ENCODE measurements at places on chromosomes 12 and 14.

DNA sequence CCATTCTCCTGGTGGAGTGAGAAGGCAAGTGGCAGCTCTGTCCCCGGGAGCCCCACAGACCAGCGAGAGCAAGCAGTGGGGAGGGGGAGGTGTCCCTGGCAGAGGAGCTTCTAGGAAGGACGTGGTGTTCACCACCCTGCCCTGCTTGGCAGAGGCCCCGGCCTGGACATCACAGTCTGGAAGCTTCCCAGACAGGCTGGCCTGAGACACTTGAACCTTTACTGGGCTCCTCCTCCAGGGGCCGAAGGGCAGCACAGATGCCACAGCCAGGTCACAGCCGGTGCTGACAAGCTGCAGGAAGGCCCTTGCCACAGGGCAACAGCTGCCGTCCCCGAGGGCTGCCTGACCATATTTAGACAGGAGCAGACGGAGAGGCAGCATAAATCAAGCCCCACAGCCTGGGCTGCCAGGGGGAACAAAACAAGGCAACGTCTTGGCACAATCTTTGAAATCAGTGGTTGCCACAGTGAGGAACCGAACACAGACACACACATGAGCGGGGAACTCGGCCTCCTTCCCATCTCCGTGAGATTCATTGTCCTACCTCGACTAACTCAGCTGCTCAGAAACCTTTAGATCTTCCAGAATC, 28.5 kb downstream of the PRIMA1 start:
- DNase-seq, result no peak

DNA sequence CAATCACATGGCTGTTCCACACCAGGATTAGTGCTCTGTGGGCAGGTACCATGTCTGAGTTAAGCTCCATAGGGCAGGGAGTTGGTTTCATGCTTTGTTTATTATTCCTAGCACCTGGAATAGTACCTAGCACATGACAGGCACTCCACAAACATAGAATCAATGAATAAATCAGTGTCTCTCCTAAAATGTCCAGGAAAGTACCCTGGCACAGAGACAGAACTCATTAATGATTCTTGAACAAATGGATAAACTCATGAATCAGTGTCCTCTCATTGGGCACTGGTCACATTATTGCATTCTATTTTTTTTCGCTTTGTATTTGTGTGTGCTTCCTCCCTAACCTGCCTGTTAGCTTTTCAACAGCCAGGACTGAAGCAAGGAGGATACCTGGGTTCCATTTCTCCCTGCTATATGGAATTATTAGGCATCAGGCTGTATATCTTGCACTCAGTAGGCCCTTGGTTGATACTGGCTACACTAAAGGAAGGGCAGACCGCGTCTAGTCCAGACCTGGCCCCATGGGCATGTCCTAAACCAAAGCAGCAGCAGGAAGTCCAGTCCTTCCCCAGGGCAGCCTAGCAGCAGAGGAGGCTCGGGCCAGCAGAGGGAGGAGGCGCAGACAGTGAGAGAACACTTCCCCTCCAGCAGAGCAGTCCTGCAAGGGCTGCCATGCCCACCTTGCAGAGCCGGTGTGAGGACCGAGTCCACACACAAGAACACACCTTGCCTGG, 18.4 kb downstream of the HDAC7 start:
- no peak for DNase-seq

DNA sequence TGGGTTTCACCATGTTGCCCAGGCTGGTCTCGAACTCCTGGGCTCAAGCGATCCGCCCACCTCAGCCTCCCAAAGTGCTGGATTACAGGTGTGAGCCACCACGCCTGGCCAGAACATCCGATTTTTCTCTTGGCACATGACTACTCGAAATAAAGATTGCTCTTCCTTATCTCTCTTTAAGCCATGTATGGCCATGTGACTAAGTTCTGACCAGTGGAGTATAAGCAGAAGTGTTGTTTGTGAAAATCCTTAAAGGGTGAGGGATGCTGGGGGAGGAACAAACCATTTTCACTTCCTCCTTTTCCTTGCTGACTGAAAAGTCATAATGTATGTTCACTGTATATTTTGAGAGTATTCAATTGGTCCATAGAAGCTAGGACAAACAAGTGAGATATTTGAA, 50.7 kb upstream of the ATF7IP start:
- DNase-seq, result no peak

DNA sequence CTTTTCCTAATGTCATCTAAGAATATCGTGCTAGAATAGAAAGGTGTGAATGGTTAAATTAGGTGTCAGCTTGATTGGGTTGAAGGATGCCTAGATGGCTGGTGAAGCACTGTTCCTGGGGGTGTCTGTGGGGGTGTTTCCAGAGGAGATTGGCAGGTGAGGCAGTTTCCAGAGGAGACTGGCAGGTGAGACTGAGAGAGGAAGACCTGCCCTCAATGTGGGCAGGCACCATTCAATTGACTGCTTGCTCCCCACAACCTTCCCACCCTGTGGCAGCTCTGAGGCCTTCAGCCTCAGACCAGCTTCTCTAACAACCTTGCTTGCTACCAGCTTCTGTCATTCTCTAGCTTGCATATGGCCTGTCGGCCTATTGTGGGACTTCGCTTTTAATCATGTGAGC, 9.2 kb downstream of the RNASE9 start:
- no peak for DNase-seq

DNA sequence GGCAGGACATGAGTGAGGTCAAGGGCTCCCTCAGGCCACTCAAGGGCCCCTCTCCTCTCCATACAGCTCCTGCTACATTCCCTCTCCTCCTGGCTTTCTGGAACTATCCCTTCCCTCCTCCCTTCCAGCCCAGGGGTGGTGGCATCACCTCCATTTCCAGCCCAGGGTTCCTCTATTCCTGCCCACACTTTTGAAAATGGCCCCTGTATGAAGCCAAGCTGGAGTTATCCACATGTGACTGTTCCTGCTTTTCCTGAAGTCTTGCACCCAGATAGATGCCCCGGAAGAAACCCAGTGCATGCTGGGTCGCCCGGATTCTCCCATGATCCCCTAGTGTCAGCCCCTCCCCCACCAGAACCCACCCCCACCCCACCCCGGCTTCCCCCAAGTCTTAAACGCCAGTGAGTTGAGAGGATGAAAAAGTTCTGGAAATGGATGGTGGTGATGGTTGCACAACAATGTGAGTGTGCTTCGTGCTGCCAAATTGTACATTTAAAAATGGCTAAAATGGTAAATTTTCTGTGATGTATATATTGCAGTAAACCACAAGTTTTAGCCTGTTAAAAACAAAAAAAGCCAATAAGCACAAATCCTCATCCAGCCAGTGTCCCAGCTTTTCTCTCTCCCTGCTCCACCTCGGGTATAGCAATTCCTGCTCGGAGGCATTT, 136.9 kb downstream of the SCARB1 start:
- no peak for DNase-seq

- DNase-seq, result peak; percentile 62
Observed at GRCh38 chr14:20873370-20874177, 17.6 kb upstream of the RNASE3 start.

DNA sequence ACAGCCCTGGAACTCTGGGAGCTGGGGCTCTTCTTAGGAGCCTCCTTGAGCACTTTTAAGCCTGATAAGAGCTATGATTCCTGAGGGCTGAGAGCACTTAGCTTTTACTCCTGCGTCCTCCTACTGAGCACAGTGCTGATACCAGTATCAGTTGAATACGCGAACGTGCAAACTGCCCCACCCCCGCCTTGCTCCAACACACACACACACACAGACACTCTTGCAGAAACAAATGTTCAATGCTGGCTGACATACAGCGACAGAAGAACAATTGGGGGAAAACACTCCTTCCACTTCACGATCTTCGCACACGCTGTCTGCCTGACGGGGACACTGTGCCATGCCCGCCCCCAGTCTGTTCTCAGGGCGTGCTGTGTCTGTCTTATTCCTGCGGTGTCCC, 57.2 kb upstream of the DLK1 start:
- no peak for DNase-seq

- no peak for DNase-seq
Observed at GRCh38 chr12:46933947-46934346, 108.2 kb upstream of the SLC38A4 start.

- no peak for DNase-seq
Observed at GRCh38 chr14:69505338-69506240, 21.1 kb downstream of the PLEKHD1 start.

DNA sequence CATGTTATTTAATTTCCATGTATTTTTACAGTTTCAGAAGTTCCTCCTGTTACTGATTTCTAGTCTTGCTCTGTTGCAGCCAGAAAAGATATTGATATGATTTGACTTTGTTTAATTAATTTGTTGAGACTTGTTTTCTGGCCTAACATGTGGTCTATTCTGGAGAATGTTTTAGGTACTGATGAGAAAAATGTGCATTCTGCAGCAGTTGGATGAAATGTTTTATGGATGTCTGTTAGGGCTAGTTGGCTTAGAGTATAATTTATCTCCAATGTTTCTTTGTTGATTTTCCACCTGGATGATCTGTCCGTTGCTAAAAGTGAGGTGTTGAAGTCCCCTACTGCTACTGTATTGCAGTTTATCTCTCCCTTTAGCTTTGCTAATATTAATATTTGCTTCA, 54.4 kb downstream of the GPR137C start:
- DNase-seq, result no peak

- DNase-seq, result no peak
Observed at GRCh38 chr12:11753150-11753499, 103.7 kb downstream of the ETV6 start.

DNA sequence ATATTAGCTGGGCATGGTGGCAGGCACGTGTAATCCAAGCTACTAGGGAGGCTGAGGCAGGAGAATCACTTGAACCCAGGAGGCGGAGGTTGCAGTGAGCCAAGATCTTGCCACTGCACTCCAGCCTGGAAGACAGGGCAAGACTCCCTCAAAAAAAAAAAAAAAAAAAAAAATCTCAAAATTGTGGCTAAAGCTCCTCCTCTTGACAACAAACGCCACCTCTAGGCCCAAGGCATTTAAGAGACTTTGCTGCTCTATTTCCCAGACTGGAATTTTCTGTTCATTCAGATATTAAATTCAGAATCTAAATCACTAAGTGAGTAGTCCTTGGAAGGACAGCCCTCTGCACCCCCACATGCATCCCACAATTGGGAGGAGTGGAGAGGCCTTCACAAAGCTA, 1.4 kb downstream of the ZFYVE1 start:
- DNase-seq, result no peak

- DNase-seq, result no peak
Observed at GRCh38 chr12:40138526-40138925, 32.6 kb upstream of the SLC2A13 start.

DNA sequence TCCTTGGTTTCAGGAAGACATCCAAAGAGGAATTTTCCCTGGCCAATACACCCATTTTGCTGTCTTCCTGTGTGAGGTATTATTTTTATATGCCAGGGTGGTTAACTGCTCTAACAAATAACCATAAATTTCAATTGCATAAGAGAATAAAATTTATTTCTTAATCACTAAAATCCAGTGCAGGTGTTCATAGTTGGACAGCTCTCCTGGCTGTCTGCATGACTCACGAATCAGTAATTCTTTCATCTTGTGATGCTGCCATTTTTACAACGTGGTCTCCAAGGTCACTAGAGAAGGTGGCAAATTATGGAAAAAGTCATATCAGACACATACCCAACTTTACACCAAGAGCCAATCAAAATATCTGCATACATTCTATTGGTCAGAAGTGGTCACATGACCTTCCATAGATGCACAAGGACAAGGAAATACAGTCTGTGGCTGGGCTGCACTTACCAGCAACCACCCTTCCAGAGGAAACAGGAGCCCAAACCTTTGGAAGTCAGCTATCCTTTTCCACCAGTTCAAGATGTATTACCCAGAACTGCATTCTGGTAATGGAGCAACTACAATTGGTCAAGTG, 193.5 kb upstream of the PLEKHG7 start:
- no peak for DNase-seq

DNA sequence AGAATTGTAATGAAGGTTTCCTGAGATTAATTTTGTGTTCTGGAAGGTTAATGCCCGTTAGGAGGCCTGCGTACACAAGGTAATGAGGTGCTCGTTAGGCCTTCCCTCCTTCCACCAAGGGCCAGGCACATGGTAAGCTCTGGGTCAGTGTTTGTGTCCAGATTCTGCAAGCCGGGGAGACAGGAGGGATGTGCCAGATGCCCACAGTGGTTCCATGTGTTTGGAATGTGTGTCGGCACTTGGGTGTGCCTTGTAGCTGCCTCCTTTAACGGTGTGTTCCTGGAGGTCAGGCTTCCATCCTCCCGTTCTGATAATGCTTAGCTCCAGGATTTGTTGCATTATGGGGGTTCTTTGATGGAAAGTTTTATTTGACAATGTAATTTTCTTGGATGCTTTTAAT, 5.7 kb downstream of the TRAF3 start:
- no peak for DNase-seq

- DNase-seq, result no peak
Observed at GRCh38 chr12:101854747-101855146, 22.6 kb upstream of the DRAM1 start.

DNA sequence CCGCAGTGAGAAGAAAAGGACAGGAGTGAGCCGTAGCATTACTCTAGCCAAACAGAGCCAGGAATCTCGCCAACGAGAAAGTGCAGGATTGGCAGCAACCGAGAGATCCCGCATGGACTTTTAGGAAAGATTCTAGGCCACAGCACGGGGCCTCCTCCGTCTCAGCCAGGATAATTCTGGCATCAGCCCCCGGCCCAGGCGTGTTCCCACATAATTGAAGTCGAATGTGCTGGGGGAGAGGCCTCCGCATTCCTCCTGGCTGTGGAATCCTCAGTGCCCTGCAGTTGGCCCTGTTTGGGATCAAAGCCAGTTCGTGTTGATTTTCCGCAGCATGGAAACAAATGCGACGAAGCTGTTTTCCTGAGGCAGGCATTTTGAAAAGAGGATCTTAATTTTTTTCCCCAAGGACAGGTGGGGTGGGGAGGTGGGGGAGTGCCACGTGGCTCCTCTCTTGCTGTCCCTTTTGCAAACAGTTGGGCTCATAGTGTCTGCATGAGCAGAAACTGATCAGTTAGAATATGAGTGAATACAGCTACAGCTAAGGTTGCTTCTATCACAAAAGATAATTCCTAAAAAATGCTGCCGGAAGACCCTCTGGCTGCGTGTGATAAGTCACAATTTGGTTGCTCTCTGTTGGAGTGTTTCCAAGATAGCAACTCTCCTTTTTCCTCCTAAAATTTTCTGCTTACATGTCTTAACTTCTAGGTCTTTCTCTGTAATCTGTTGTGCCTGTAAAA, 37.3 kb upstream of the ATXN2 start:
- no peak for DNase-seq

DNA sequence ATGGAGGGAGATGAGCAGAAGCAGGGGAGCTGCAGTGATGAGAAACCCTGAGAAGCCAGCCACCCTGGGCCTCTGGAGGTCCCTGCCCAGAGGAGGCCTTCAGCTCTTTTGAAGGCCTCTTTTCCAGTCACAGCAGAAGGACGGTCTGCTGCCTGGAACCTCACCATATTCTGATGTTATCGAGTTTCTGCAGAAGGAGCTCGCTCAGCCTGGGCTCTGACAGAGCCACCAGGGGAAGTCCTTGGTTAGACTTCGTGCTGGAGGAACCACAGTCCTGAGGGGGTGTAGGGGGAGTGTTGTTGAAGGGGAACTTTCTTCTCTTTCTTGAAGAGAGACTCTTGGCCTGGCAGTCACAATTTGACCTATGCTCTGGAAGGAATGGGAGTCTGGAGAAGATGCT, 25.1 kb upstream of the BATF start:
- no peak for DNase-seq
